CD4-positive, alpha-beta T cell (primary cell): ENCODE measurements at places on chromosomes 4 and X. TPM values are rescaled to one million over a fixed set of nuclear protein-coding genes. Genes with fewer than 3 reads are reported as not detected.

Gene GPR119
- not detected for total RNA-seq

Gene SMR3B
- total RNA-seq: not detected

Gene TLL1
- not detected for total RNA-seq

Gene RTL3
- total RNA-seq: not detected

Gene PDLIM3
- total RNA-seq: not detected

Gene USP46
- total RNA-seq: 10.5 TPM

Gene UGT2A1
- total RNA-seq: not detected

GRCh38 chrX:153209347-153209746 lies 30.3 kb downstream of the MAGEA1 start:
- H3K27ac ChIP-seq: no peak overlapping the region
- H3K4me3 ChIP-seq: no peak overlapping the region
- no peak for DNase-seq
- H3K27me3 ChIP-seq: peaks cover 4% of the 10 kb centered on the region
- H3K4me1 ChIP-seq: no peaks in the 10 kb centered on the region
- H3K36me3 ChIP-seq: no peaks in the 10 kb centered on the region

DNA sequence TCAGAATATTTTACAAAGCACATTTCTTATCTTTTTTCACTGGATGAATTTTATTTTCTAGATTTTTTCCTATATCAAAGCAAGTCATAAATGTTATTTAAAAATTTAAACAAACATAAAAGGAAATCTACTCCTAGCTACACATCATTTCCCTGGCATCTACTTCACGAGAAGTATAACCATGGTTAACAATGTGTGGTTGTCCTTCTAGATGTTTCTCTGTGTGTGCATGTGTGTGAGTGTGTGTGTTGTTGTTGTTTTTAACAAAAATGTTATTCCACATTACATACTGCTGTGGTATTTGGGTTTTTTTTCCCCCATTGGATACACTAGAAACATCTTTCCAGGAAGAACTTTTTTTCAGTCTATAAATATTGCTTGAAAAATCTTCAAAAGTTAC lies 103.1 kb downstream of the CHIC2 start:
- H3K4me1 ChIP-seq: no peaks in the 10 kb centered on the region
- H3K27me3 ChIP-seq: no peaks in the 10 kb centered on the region
- H3K4me3 ChIP-seq: no peak overlapping the region
- no peaks in the 10 kb centered on the region for H3K36me3 ChIP-seq
- no peak overlapping the region for H3K27ac ChIP-seq

DNA sequence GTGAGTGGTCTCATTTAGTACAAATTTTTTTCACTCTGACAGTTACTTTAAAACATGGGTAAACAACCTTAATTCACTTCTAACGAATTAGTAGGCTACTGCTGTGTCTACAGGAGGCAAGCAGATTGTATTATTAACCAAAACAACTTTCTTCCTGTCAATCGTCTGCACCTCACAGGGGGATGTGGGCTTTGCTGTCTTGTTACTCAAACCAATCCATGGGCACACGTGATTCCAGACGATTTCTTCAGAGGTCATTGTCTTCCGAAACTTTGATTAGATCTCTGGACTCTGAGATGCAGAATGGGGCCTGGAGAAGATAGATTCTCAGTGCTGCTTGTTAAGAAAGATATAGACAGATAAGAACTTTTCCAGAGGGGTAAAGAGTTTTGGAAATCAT lies 327.8 kb downstream of the DHX15 start:
- no peaks in the 10 kb centered on the region for H3K4me1 ChIP-seq
- no peak overlapping the region for H3K27ac ChIP-seq
- H3K36me3 ChIP-seq: no peaks in the 10 kb centered on the region
- H3K27me3 ChIP-seq: no peaks in the 10 kb centered on the region

- H3K27ac ChIP-seq: no peak overlapping the region
- H3K36me3 ChIP-seq: no peaks in the 10 kb centered on the region
- DNase-seq: no peak
- no peaks in the 10 kb centered on the region for H3K27me3 ChIP-seq
- no peak overlapping the region for H3K4me3 ChIP-seq
Measured at GRCh38 chr4:53917729-53918128, 146.7 kb downstream of the CHIC2 start.

GRCh38 chr4:54959651-54960116 lies 165.7 kb downstream of the KDR start:
- H3K27ac ChIP-seq: no peak overlapping the region
- DNase-seq: no peak
- H3K36me3 ChIP-seq: no peaks in the 10 kb centered on the region
- no peak overlapping the region for H3K4me3 ChIP-seq
- peaks cover 10% of the 10 kb centered on the region for H3K4me1 ChIP-seq

DNA sequence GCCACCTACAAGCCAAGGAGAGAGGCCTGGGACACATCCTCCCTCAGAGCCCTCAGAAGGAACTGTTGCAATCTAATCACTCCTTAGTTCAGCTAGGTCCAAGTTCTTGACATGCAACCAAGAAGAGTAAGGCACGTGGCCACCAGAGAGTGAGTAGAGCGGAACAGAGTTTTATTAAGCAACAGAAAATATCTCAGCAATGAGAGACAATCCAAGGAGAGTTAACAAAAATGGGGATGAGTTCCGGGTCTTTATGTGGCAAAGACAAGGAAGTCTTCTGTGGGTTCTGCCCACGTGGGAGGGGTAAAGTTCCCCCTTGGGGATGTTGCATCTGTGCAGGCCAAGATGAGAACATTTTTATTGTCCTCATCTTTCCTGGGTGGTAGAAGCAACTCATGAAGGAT lies 38.5 kb upstream of the PROM1 start:
- no peak overlapping the region for H3K4me3 ChIP-seq
- no peak for DNase-seq
- H3K36me3 ChIP-seq: no peaks in the 10 kb centered on the region
- no peak overlapping the region for H3K27ac ChIP-seq
- peaks cover 18% of the 10 kb centered on the region for H3K4me1 ChIP-seq

DNA sequence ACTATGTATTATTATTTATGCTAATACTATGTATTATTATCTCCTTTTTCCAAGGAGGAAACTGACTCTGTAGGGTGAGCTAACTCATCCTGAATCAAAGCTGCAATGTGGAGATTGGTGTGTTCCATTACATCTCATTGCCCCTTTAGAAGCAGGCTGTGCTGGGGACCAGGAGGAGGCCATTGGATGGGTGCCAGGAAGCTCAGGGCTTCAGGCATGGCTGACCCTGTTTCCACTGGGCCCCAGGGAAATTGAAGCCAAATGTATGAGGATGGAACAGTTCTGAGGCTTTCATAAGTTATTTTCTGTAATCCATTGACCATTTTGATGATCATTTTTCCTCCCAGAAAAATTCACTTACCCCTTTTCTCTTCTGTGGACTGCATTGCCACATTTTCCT lies 418.8 kb upstream of the ZFP42 start:
- no peaks in the 10 kb centered on the region for H3K36me3 ChIP-seq
- H3K4me1 ChIP-seq: no peaks in the 10 kb centered on the region
- H3K4me3 ChIP-seq: no peak overlapping the region
- H3K27ac ChIP-seq: no peak overlapping the region
- H3K27me3 ChIP-seq: no peaks in the 10 kb centered on the region

DNA sequence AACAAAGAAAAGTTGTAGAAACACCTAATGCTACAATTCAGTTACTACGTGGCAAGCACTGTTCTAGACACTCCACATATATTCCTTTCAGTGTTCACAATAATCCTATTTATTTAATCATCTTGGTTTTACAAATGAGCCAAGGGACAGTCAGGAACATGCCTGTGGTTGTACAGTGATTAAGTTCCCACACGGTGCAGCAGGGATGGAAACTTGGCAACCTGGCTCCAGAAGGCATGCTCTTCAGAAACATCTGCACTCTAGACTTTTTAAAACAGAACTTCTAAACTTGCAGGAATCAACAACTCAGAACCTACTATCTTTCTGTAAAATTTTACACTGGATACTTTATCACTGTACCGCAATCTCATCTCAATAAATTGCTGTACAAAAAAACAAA lies 32.1 kb downstream of the TAPT1 start:
- no peak overlapping the region for H3K27ac ChIP-seq
- no peak overlapping the region for H3K4me3 ChIP-seq
- H3K36me3 ChIP-seq: peaks cover 31% of the 10 kb centered on the region
- no peaks in the 10 kb centered on the region for H3K27me3 ChIP-seq

DNA sequence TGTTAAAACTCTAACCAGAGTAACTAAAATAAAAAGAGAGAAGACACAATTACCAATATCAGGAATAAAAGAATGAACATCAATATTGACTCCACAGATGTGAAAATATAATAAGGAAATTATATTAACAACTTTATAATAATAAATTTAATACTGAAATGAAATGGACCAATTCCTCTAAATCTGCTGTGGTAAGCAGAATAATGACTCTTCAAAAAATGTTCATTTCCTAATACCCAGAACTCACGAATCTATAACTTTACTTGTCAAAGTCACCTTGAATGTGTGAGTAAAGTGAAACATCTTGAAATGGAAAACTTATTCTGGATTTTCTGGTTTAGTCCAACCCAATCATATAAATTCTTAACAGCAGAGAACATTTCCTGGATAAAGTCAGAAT lies 1391.1 kb downstream of the FAM133A start:
- no peaks in the 10 kb centered on the region for H3K36me3 ChIP-seq
- H3K4me1 ChIP-seq: no peaks in the 10 kb centered on the region
- no peak overlapping the region for H3K4me3 ChIP-seq

DNA sequence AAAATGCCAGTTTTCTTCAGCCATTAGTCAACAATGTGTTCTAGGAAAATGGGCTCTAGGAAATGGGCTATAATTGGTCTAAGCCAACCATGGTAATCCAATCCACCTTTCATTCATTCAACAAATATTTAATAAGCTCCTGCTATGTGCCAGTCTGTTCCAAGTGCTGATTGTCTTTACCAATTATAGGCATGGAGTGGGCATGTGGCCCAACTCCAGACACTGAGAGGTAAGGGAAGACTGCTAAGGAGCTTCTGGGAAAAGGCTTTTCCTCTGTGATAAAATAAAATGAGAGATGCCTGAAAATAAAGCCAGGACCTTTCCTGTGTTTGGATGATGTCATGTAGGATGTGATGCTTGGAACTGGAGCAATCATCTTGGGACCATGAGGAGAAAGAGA lies 43.3 kb downstream of the HOPX start:
- H3K27me3 ChIP-seq: no peaks in the 10 kb centered on the region
- no peaks in the 10 kb centered on the region for H3K4me1 ChIP-seq
- H3K4me3 ChIP-seq: no peak overlapping the region
- DNase-seq: no peak

- no peak overlapping the region for H3K27ac ChIP-seq
- H3K4me1 ChIP-seq: no peaks in the 10 kb centered on the region
- H3K27me3 ChIP-seq: no peaks in the 10 kb centered on the region
Measured at GRCh38 chr4:134278675-134279074, 77.1 kb upstream of the PABPC4L start.

GRCh38 chr4:128606173-128606572 lies 203.3 kb upstream of the JADE1 start:
- H3K4me3 ChIP-seq: no peak overlapping the region
- no peaks in the 10 kb centered on the region for H3K36me3 ChIP-seq
- no peaks in the 10 kb centered on the region for H3K4me1 ChIP-seq

- H3K27me3 ChIP-seq: peaks cover 7% of the 10 kb centered on the region
- no peak overlapping the region for H3K27ac ChIP-seq
- H3K36me3 ChIP-seq: no peaks in the 10 kb centered on the region
- no peak for DNase-seq
- no peak overlapping the region for H3K4me3 ChIP-seq
Measured at GRCh38 chr4:102387552-102388150, 42.4 kb upstream of the SLC39A8 start.

- no peak for DNase-seq
- H3K27ac ChIP-seq: no peak overlapping the region
- H3K4me3 ChIP-seq: no peak overlapping the region
- H3K36me3 ChIP-seq: peaks cover 10% of the 10 kb centered on the region
Measured at GRCh38 chr4:56410247-56411062, 23.2 kb upstream of the AASDH start.

DNA sequence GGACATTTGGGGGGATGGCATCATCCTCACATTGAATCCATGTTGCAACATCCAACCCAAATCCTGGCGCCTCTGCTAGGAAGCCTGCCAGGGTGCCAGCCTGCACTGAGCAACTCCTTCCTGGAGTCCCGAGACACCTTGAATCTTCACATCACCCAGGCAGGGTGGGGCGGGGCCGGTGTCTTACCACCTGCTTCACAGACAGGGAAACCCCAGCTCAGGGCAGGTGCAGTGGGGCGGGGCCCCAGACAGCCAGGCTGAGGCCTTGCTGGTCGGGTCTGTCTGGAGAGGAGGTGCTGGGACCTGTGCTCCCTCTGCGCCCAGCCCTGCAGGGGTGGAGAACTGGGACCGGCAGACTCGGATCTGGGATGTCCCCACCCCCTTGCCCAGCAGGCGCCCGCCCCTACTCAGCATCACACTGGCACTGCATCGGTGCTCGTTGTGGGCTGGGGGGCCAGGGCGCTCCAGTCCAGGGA lies 31.5 kb upstream of the HTRA3 start:
- no peak overlapping the region for H3K27ac ChIP-seq
- H3K36me3 ChIP-seq: peaks cover 48% of the 10 kb centered on the region
- peaks cover 23% of the 10 kb centered on the region for H3K4me1 ChIP-seq

DNA sequence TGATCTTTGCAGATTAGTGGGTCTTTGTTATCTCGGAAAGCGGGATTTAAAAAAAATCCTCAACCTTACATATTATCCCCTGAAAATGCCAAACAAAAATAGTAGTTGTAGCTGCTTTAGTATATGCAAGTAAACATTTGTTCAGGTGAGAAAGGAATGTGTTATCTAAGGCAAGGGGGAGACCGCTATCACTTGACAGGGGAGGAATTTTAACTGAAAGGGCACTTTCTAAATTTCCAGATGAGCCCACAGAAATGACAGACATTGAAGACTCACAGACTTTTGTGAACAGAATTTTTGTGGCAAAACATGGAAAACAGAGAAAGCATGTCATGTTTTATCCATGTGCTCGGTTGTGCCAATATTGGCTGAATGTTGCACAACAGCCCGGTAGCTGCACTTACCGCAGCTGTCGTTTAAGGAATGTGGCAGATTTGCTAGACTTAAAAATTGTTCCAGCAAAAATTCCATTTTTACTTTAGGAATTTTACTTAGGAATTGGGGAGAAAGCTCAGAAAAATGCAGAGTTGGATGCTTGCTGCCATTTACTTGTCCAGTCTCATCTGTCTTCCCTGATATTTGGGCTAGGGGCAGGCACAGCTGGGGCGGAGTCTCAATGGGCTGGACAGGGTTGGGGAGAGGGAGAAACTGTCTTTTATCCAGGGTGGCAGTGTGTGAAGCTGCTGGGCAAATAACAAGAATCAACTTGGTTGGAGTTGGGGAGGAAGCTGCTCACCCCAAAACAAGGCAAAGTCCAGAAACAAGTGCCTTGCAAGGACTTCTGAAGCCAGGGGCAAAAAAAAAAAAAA lies 94.6 kb upstream of the RPS6KA3 start:
- DNase-seq: no peak
- H3K4me3 ChIP-seq: no peak overlapping the region
- H3K4me1 ChIP-seq: no peaks in the 10 kb centered on the region
- H3K36me3 ChIP-seq: no peaks in the 10 kb centered on the region

- no peak overlapping the region for H3K4me3 ChIP-seq
- no peaks in the 10 kb centered on the region for H3K36me3 ChIP-seq
- no peaks in the 10 kb centered on the region for H3K27me3 ChIP-seq
- no peak for DNase-seq
- no peaks in the 10 kb centered on the region for H3K4me1 ChIP-seq
- no peak overlapping the region for H3K27ac ChIP-seq
Measured at GRCh38 chr4:2194496-2194895, 47.4 kb downstream of the HAUS3 start.
